Nephron progenitor cell (in vitro differentiated cells): ENCODE measurements at places on chromosomes 7 and 10.

GRCh38 chr7:45601094-45601493 lies 26.9 kb downstream of the ADCY1 start:
- DNase-seq: no peak

GRCh38 chr10:11197266-11197712 lies 179.6 kb downstream of the CELF2 start:
- DNase-seq: no peak

GRCh38 chr7:68524126-68524525 lies 1074.1 kb upstream of the AUTS2 start:
- no peak for DNase-seq

DNA sequence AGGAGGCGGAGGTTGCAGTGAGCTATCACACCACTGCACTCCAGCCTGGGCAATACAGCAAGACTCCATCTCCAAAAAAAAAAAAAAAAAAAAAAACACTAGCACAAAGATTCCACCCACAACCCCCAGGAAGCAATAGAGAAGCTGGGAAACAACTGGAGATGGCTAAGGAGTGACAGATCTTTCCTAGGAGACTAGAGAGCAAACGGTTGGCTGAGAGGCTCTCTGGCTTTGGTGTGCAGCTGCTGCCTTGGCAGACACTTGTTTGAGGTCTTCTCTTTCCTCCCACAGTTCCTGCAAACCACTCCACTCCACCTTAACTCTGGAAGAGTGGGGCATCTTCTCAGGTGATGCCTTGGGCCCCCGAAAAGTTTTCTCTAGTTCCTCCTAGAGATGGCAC lies 78.5 kb upstream of the LANCL2 start:
- DNase-seq: no peak

DNA sequence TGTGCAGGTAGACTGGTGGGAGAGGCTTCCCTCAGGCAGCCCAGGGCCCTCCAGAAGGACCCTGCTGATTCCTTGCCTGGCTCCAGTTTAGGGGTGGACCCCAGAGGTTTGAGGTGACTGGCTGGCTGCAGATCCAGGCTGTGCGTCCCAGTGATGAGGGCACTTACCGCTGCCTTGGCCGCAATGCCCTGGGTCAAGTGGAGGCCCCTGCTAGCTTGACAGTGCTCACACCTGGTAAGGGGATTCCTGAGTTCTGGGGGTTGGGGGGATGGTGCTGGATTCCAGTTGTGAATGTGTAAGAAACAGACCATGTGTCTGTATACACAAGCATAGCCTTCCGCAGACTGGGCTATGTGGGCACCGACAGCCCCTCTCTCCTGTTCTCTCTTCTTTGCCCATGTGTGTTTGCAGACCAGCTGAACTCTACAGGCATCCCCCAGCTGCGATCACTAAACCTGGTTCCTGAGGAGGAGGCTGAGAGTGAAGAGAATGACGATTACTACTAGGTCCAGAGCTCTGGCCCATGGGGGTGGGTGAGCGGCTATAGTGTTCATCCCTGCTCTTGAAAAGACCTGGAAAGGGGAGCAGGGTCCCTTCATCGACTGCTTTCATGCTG lies 2.7 kb downstream of the KAZALD1 start:
- DNase-seq: no peak

GRCh38 chr10:33799281-33799943 lies 464.9 kb upstream of the NRP1 start:
- DNase-seq: no peak

DNA sequence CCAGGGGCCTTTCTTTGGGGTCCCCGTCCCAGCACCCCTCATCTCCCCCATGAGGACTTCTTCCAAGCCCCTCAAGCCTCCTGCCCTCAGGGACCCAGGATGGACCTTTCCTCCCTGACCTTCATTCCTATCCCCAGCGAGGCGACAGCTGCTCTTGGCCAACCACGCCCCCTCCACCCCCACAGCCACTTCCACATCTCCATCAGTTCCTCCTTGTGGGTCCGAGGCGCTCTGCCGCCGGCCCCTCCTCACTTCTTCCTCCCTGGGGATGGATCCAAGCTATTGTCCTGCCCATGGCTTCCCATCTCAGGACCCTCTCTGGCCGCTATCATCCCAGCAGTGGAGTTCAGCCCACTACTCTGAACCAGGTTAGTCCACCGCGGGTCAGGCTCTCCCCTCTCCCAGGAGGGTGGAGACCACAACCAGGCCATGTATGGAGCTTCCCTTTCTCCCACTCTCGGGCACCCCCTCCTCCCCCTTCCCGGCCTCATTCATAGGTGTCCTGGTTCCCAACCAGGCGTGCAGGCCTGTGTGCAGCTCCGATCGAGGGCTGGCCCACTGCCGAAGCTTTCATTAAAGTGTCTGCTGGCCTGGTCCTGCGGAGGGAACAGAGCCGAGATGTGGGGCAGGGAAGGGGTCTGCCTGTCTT lies 1.7 kb upstream of the SH2B2 start:
- peak; percentile 31 for DNase-seq

DNA sequence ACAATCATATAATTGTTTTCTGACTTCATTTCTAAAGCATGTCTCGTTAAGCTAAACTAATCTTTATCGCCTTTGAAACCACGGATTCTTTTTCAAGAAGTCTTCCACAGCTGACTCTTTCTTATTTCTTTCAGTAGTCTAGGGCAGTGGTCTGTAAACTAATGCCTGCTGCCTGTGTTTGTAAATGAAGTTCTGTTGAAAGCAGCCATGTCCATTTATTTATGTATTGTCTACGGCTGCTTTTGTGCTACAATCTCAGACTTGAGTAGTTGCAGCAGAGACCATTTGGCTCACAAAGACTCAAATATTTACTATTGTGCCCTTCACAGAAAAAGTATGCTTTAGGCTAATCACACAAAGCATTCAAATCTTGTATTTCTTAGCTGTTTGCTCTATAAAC lies 20.3 kb upstream of the ABLIM1 start:
- no peak for DNase-seq

GRCh38 chr10:67127441-67127840 lies 201.6 kb downstream of the LRRTM3 start:
- no peak for DNase-seq

- no peak for DNase-seq
These were observed 473.0 kb upstream of the FOXK1 start for GRCh38 chr7:4209126-4209525.

DNA sequence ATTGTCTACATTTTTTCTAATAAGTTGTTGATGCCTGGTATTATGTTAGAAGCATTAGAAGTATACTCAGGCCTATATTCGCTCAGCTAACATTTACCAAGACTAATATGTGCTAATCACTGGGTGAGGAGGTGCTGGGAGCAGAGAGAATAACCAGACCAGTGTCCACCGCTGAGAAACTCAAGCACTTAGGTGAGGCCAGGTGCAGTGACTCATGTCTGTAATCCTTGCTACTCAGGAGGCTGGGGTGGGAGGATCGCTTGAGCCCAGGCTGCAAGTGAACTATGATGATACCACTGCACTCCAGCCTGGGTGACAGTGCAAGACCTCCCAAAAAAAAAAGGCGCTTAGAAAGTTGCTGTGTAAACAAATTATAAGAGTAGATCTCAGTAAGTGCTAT lies 182.2 kb upstream of the AOAH start:
- DNase-seq: no peak

- DNase-seq: no peak
These were observed 322.8 kb upstream of the GRM3 start for GRCh38 chr7:86320889-86321288.
